Left colon (tissue), 2 donors: ENCODE measurements at places on chromosomes 2 and 18.

- DNase-seq = no peak
Measured at GRCh38 chr2:164794432-164795231, 47.0 kb downstream of the COBLL1 start.

- DNase-seq = no peak
Measured at GRCh38 chr18:76374330-76375281, 120.4 kb downstream of the ZNF516 start.

- DNase-seq = no peak
Measured at GRCh38 chr2:102632380-102633175, 13.2 kb downstream of the SLC9A2 start.

DNA sequence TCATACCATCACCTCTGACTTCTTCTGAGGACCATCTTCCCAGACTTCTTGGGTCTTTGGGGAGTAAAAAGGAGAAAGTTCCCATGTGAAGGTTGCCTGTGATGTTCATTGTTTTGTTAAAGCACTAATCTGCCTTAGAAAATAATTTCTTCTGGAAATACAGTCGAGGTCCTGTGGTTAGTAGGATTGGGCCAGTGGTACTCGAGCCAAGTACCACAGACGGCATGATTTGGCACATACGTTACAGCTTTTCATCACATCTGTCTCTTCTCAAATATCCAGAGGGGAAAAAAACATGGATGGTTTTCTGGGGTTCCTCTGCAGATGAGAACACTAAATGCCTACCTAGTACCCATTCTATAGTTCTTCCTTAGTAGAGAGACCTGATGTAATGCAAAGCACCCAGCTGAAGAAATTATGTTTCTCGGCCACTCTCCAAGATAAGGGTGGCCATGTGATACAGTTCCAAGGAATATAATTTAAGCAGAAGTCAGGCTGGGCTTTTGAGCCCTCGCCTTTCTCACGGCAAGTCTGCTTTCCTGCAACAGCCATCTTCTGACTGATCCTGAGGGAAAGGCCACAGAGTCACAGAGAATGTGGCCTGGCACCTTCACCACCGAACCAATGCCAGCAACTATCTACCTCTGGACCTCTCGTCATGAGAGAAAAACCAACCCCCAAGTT lies 161.0 kb downstream of the RNF152 start:
- DNase-seq = no peak

GRCh38 chr2:175282886-175283285 lies 101.4 kb upstream of the ATP5MC3 start:
- no peak for DNase-seq

- no peak for DNase-seq
Measured at GRCh38 chr18:75441896-75442295, 14.4 kb upstream of the SMIM21 start.
